CD4-positive, alpha-beta T cell treated with Interleukin-4 for 4 hours (primary cell): ENCODE measurements at places on chromosomes 2 and 18.

- no peak for DNase-seq
These were observed 24.6 kb upstream of the NOTO start for GRCh38 chr2:73177645-73178255.

- no peak for DNase-seq
These were observed 36.9 kb downstream of the ADI1 start for GRCh38 chr2:3482363-3482821.

DNA sequence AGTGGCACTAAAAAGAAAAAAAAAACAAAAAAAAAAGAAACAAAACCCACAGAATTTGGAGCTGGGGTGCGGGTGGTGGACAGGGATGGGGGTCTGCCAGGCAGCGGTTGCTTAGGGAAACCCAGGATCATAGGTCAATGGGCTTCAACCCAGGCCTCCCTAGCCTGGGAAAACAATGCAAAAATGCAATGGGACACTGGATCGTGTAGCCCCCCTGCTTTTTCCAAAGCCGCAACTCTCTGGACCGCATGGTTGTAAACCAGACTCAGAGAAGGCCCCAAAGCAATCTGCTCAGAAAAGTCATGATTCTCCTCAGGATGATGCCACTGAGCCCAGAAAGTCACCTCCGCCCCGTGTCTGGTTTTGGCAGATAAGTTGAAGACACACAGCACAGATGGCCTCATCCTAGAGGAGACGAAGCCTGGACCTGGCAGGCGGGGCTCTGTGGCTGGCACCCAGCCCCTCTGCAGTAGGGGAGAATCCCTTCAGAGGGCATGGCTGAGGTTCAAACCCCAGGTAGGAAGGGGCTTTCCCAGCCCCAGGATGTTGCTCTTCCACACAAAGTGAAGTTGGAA, 5.1 kb downstream of the DLX2 start:
- no peak for DNase-seq

DNA sequence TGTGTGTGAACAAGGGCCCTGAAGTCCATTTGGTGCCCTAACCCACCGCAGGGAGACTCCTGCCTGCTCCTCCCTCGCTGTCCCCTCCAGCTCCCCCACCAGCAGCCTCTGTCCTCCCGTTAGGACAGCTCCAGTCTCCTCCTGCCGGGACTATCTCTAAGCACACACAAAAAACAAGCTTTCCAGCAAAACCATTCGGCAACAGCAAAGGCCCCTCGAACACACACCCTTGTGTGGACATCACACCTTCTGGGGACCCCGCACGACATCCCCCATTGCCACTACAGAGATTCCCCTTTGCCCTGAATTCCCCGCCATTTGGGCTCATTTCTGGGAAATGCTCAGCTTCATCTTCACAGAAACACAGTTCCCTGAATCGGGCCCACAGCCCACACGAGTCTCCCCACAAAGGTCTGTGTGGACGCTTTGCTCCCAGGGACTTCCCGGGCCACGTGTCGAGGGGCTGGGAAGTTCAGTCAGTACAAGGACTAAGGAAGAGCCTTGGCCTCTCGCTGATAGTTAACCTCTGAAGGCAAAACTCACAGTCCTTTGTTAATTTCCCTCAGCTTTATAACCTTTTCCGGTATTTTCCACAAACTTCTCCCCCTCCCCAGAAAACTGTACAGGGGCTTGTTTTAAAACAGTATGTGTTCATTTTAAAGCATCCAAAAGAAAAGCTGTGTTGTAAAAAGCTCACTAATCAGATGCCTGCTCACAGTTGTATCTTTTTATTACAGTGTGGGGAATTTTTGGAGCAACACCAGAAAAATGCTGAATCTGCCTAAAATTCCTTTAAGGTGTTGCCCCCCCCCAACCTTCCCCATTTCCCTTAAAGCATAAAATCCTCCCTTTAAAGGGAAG, 25.9 kb downstream of the SMAD7 start:
- DNase-seq: no peak

- no peak for DNase-seq
These were observed 21.6 kb downstream of the PTPN2 start for GRCh38 chr18:12862467-12862866.

- DNase-seq: no peak
These were observed at the start of gene RAB17 for GRCh38 chr2:237590272-237591140. RAB17 (minus strand) TSS chr2:237590734; CDS start chr2:237586154, 4,580 bp downstream.

DNA sequence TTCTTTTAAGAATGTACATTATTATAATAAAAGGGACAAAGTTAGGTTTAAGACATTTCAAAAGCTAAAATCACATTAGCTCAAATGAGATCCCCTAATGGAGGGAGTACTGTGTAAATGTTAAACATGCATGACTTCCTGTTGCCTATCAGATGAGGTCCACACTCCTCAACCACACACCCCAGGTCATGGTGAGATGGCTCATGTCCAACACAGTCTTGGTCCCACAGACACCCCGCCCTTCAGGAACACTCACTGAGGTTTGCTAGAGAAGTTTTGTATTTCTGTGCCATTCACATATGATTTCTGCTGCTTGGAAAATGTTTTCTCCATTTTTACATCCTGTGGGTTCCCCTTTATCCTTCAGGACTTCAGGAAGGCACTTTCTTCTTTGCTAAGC, 491.0 kb downstream of the SOX11 start:
- no peak for DNase-seq

- no peak for DNase-seq
These were observed 101.3 kb upstream of the ARHGAP28 start for GRCh38 chr18:6628187-6628586.

GRCh38 chr2:102632380-102633175, 13.2 kb downstream of the SLC9A2 start:
- no peak for DNase-seq
